ENCODE measurements at places on chromosomes 2 and 18. TPM values are rescaled to one million over a fixed set of nuclear protein-coding genes. Genes with fewer than 3 reads are reported as not detected.

TTC31 gene
- total RNA-seq = 10.5 TPM

DNA sequence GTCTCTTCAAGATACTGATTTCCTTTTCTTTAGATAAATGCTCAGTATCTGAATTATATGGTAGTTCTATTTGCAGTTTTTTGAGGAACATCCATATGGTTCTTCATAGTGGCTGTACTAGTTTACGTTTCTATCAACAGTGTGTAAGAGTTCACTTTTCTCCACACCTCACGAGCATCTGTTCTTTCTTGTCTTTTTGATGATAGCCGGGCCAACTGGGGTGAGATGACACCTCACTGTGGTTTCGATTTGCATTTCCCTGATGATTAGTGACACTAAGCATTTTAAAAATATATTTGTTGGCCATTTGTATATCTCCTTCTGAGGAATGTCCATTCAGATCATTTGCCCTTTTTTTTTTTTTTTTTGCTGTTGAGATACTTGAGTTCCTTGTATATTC lies 458.8 kb downstream of the SETBP1 start:
- no peak for ATAC-seq

DNA sequence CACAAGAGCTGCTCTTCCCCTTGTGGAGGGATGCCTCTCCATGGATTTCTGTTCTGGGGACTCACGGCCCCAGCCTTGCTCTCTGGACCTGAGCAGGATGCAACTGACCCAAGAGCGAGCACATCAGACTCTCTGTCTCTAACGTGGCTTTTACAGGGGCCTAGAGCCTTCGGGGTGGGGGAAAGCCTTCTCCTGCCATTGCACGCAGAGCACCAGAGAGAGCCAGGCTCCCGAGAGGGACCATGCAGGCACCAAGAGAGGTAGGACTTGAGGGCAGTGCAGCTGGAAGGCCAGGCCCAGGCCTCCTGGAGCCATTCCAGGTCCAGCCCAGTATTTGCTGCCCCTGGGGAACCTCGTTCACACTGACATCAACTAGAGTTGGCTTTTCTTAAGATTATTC lies 475.6 kb upstream of the MYT1L start:
- ATAC-seq = no peak

GRCh38 chr2:109331896-109332848 lies 203.2 kb downstream of the SH3RF3 start:
- ATAC-seq = peak; percentile 94

DNA sequence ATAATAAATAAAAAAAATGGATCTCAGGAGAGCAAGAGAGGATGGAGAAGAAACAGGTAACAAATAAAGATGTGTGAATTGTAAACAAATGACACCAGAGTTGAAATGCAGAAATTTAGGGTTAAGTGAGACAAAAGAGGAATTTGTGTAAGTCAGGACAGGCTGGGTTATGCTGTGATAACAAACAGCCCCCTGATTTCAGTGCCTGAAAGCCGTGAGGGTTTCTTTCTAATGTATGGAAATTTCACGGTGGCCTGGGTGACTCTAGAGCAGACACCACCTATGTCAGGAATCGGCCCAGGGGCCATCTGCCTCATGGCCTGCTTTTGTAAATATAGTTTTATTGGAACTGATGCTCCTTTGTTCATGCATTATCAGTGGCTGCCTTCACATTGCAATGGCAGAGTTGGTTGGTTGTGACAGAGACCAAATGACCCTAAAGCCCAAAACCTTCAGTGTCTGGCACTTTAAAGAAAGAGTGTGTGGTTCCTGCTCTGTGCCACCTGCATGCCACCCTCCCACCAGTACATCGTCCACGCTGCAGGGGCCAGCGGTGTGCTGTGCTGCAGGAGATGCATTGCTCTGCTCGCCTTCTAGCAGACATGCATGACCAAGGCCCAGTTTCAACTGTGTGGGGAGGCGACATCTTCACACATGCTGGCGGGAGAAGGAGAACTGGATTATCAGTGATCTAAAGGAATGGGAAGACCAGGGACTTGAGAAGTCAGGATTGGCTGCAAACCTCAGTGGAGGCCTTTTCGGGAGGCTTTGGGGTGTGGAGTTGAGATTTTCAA lies 221.2 kb upstream of the APCDD1 start:
- no peak for ATAC-seq

RAB6C gene
- not detected for total RNA-seq

- no peak for ATAC-seq
Observed at GRCh38 chr18:10566390-10566789, 40.6 kb downstream of the NAPG start.

- no peak for ATAC-seq
Observed at GRCh38 chr2:105925390-105925789, 180.7 kb downstream of the NCK2 start.

SH3BP4 gene
- 10.7 TPM for total RNA-seq

- ATAC-seq = no peak
Observed at GRCh38 chr2:191636586-191636985, 41.4 kb upstream of the NABP1 start.

- ATAC-seq = no peak
Observed at GRCh38 chr2:108382196-108382595, 4.4 kb downstream of the SULT1C4 start.

- peak; percentile 59 for ATAC-seq
Observed at GRCh38 chr2:127829845-127830246, 18.9 kb upstream of the WDR33 start.

DNA sequence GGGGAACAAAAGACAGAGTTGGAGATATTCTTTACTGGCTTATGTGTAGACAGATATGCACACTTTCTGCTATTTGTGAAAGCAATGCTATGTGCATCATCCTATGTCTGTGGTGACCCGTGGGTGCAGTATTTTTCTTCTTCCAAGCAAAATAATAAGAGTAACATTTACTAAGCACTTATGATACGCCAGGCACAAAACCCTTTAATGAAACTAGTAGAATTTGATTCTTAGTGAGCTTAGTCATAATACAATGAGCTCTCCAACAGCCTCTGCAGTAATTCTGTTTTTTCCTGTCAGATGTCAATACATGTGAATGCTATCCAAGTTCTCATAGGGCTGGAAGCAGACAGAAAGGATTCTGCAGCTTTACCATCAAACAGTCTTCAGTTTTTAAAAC lies 130.6 kb downstream of the RAD51AP2 start:
- ATAC-seq = no peak

GRCh38 chr2:113886479-113887008 lies 3.3 kb upstream of the ACTR3 start:
- ATAC-seq = peak; percentile 4
